ENCODE measurements at places on chromosomes 1 and 21. TPM values are rescaled to one million over a fixed set of nuclear protein-coding genes. Genes with fewer than 3 reads are reported as not detected.
A peak's percentile ranks its signal among the peaks of the same experiment; 100 is the strongest.

DNA sequence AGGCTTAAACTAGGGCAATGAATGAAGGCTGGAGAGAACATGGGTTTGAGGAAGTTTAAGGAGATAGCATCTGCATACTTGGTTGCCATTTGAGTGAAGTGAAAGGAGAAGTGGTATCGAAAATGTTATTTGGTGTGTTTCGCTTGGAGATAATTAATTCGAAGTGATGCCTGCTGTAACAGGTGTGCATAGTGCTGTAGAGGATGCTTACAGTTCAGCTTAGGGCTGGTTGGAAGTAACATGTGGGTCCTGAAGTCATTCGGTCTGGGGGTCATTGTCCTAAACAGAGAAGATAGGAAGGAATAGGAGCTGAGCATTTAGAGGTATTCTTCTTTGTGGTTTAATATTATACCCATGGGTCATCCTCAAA, 301 bp upstream of the NUDT17 start:
- no peak for DNase-seq

DNA sequence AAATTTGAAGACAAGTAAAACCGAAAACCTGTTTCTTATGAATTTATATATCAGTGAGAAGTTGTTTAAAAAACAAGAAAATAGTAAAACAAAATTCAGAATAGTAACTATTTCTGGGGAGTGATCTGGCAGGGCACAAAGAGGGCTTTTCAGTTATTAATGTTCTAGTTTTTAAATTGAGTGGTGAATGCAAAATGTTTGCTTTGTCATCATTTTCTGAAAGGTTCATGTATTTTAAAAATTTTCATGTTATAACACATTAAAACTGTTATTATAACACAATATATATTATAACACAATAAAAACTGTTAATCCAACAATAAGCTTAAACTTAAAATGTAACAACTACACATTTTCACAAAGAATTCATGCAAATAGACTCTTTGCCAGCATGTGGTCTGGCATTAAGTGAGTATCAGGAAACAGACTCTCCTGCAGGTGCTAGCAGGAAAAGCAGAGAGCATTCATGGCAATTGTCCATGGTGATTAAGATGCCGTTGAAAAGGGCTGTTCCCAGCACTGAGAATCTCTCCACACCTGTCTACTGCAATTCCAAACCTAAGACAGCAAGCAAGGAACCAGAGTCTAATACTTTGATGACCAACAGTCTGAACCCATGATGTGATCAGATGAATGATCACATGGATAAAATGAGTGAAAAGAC, 204.9 kb downstream of the TBX15 start:
- no peak for DNase-seq

GRCh38 chr1:53470584-53470983, 11.4 kb downstream of the DMRTB1 start:
- DNase-seq = peak; percentile 26

DNA sequence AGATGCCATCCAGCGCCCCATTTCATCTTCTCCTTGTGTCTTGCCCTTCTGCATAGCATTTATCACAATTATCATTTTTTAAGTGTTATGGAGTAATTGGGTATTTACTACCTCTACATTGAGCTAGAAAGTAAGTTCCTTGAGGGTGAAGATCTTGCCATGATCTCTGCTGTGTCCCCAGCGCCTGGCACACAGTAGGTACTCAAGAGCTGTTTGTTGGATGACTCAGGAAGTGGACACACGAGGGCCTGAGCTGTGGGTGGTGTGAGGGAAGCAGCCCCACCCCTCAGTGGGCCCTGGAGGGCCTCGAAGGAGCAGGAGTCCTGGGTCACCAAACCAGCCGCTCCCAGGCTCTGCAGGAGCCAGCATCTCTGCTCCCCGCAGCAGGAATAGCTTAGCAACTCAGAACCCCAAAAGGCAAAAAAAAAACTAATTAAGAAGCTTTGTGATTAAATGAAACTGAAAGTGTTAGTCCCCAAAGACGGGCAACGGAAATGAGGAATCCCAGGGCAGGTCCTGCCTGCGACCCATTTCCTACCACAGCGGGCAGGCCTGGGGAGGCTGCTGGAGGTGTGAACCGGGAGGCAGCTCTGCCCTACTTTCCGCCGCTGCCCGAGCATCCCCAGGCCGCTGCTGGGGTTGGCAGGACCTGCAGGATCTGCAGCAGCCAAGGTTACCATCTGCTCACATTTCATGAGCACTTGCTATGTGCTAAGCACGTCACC, 87.7 kb downstream of the LACTBL1 start:
- DNase-seq = no peak

GRCh38 chr1:215566556-215567490, at the start of gene KCTD3:
TSS of gene KCTD3 (plus strand) at chr1:215567304. CDS start at chr1:215567686, 382 bp downstream.
- DNase-seq = peak; percentile 90

GRCh38 chr1:67802565-67802964, 30.7 kb downstream of the GNG12 start:
- DNase-seq = no peak

- DNase-seq = no peak
Observed at GRCh38 chr1:154802982-154803920, 66.8 kb downstream of the KCNN3 start.

DNA sequence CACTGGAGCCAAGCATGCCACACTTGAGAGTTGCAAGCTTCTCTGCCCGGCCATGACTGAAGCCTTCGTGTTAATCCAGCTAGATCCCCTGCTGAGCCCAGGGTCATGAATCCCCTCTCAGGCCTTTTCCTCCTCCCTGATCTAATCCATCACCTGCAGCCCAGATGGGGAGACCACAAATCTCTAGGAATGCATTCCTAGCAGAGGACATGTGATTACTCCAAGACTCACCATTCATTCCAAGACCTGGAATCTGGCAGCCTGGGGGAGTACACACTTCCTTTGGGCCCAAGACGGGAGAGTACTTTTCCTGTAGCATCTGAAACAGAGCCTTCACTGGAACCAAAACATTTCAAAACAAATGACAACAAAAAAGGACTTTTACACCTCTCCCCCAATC, 269.3 kb upstream of the NFIA start:
- DNase-seq = no peak

GRCh38 chr1:112783059-112783458, 67.9 kb upstream of the PPM1J start:
- no peak for DNase-seq

- no peak for DNase-seq
Observed at GRCh38 chr1:195462646-195463045, 1145.6 kb downstream of the KCNT2 start.

DNA sequence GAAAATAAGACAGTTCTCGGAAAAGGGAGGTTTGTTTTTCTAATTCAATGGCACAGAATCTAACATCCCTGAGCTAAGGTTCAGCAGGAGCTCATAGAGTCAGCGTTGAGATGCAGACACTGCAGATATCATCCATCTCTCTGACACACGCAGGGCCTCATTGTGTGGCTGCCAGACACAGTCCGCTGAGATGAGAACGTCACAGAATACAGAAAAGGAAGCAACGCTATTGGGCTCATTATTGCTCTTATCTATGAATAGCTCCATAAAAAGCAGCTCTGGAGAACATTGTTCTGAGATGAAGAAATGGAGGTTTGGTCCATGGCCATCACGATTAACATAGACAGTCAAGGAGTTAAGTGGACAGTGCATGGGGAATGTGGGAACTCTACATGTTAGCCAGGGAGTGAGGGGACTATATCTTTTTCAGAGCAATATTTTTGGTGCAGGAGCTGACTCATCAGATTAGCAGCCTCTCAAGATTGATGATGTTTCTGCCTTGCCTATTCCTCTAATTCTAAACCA, 771.6 kb upstream of the CXADR start:
- no peak for DNase-seq

DNA sequence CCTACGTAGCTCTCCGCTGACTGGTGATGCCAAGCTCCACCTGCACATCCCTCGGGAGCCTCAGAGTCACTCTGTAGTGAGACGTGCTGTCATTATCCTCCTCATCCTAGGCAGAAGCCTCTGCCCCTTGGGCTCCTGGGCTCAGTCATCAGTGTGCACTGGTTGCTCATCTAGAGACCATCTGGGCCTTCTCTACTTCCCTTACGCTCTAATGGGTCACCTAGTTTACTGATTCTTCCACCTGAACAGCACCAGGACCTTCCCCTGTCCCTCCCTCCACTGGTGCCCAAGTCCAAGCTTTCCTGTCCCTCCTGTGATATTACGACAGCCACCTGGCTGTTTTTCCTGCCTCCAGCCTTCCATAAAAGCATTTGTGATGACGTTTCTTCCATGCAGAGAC, 136.1 kb upstream of the ERRFI1 start:
- peak; percentile 63 for DNase-seq

DNA sequence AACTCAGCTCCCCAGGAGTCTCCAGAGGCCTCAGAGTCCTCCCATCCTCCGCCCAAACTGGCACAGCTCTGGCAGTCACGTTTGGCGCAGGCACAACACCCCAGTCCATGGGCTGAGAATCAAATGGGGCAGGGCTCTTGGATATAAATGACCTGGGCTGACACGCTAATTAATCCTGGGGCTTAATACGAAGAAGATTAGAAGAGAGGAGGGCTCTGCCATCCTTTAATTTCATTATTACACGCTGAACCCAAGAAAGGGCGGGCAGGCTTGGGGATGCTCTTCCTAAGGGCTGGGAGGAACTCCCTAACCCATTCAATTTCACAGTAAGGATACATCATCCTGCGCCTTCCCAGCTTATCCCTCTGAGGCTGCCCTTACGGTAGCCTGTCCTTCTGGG, 2.4 kb downstream of the GRIK3 start:
- no peak for DNase-seq

DNA sequence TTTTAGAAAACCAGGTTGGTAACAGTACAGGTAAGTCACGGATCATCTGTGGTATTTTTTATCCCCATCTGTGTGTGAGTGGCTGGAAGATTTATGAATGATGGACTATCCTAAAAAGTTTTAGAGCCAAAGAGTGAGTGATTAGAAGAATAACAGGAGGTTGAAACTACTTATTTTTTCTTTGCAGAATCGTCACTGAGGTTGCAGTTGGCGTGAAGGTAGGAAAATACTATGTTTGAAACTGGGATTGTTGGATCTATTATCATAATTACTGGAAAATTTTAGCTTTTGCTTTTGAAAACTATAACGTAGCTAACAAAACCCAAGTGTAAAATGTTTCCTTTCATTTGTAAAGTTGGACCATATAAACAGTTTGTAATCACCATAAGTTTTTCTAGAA, 1.8 kb downstream of the PTBP2 start:
- no peak for DNase-seq

GRCh38 chr1:231428377-231428776, 6.3 kb upstream of the EGLN1 start:
- no peak for DNase-seq

DNA sequence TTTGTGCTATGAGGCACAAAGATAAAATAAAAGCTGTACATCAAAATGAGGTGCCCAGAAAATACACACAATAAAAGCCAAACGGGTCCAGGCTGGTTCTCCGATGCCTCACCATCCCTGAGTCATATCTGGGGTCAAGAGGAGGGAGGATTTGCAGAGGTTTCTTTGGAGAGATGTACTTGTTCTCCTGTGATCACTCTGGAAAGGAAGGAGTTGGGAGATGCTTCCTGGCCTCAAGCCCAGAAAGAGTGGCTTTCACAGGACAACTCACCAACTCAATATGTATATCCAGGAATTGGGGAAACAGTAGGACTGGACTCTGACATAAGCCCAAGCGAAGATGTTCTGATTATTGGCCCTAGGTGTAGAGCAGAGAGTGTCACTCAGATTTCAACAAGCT, 51.9 kb downstream of the DIPK1A start:
- no peak for DNase-seq

DNA sequence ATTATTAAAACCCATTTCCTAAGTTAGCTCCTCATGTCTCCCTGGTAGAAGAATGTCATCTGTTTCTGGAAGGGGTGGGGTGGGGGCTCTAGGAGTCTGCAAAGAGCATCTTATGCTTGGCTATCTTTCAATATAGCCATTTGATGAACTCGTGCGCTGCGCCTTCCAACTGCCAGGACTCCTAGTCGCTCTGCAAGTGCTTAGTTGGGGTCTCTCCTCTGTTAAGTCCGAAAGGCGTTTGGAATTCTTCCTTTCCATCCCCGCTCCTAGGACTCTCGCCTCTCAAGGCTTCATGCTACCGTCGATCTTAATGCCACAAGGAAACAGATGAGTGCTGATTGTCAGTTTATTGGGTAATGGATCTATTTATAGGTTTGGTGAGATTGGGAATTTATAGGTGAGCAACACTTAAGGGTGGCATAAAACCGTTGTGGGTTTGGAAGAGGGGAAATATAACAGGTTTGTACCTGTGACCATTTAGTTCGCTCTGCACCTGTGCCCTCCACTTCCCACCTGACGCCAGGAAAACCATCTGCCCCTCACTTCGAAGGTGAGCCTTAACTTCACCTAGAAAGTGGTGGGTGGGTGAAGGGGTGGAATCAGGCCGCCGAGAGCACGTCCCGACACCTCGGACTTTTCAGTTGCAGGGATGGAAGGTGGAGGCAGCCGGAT, 1.1 kb downstream of the KCNH1 start:
- DNase-seq = no peak

- no peak for DNase-seq
Observed at GRCh38 chr1:183711165-183711682, 58.1 kb upstream of the APOBEC4 start.

- no peak for DNase-seq
Observed at GRCh38 chr1:230760360-230760827, 13.2 kb downstream of the CAPN9 start.

- no peak for DNase-seq
Observed at GRCh38 chr1:199861020-199861795, 166.3 kb upstream of the NR5A2 start.

DNA sequence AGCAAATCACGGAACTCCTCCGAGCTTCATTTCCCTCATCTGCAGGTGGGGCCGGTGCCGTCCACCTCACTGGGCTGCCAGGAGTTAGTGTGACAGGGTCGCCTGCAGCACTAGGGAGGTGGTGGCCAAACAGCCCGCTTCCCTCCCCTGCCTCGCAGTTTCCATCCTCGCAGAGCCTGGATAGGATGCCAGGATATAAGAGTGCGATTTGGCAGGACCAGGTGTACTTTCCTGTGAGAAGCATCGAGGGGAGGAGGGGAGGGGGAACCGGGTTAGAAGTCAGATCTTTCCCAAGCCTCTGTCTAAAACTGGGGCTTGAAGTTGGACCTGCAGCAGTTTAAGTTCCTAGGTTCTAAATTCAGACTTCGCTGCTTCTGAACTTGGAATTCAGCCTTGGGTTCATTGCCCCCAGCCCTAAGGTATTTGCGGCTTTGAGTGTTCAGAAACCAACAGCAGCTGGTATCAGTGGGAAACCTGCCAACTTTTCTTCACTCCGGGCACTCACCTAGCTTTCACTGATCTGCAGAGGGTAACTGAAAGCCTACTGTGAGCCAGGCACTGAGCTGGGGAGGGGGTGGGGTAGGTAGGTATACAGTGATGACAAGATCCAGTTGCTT, 1.7 kb upstream of the JUN start:
- DNase-seq = peak; percentile 69

RSPO1 gene
- not detected for total RNA-seq

GBP4 gene
- 5.3 TPM for total RNA-seq

CD160 gene
- total RNA-seq = not detected

PTAFR gene
- 0.70 TPM for total RNA-seq

TGFBR3 gene
- total RNA-seq = 9.3 TPM

RAP1GAP gene
- total RNA-seq = 10.8 TPM

CYYR1 gene
- total RNA-seq = 3.6 TPM

DPT gene
- total RNA-seq = 1.3 TPM

PITHD1 gene
- 32.9 TPM for total RNA-seq
